ENCODE measurements at places on chromosomes 11 and 22.

GRCh38 chr22:22759371-22759770, 115.0 kb downstream of the GGTLC2 start:
- no peak for DNase-seq

GRCh38 chr22:49779853-49780697, 47.6 kb downstream of the BRD1 start:
- DNase-seq: no peak

DNA sequence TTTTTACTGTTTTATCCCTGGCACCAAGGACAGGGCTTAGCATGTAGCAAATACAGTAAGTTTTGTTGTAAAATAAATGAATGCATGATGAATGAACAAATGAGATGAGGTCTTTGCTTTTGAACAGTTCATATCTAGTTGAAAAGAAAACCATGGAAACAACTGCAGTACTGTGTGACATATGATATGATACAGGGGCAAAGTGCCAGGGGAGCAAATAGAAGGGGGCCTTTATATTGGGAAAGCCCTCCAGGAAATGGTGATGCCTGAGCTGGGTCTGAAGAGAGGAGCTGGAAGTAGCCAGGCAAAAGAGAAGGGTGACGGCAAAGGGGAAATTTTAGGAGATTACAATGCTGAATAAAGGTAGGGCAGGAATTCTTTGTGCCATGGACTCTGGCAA, 63.8 kb upstream of the UCP3 start:
- DNase-seq: no peak

DNA sequence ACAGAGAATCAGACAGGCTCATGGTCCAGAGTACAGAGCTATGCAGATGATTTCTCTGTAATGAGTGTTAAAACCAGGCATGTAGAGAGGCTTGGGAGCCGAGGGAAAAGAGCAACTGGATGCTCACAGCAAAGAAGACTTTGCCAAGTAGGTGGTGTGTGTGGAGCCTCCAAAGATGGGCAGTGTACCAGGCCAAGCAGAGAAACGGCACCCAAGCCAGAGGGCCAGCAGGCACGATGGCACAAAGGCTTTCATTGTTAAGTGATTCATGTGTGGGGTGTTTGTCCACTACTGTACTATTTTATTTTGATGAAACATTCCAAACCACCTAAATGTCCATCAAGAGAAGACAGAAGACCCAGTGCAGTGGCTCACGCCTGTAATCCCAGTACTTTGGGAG, 11.1 kb downstream of the RANGAP1 start:
- DNase-seq: no peak
